ENCODE measurements at places on chromosomes 11 and 22. TPM values are rescaled to one million over a fixed set of nuclear protein-coding genes. Genes with fewer than 3 reads are reported as not detected.

DNA sequence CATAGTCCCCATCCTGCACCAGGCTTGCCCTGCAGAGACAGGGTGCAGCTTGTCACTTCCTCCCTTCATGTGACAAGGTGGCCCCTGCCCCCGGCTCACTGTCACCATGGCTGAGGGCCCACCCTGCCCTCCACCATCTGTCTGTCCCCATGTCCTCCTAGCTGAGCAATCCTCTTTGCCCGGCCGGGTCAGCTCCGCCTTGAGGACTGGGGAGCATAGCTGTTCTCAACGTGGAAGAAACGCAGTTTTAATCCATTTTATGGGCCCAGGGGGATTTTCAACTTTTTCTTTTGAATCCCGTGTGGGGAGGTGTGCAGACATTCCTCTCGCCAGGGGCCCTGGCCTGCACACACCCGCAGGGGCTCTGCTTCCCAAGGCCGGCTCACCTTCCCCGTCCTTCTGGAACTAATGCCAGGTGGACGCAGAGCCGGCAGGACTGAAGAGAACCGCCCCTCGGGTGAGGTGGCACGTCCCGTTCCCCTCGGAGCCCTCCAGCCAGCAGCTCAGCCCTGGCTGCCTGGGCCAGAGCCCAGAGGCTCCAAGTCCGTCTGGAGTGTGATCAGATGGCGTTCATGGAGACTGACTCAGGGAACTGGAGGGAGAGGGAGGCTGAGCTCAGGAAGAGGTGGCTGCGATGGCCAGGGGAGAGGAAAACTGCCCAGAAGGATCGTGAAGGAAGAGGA lies 1108.7 kb downstream of the BRD1 start:
- DNase-seq = no peak

DNA sequence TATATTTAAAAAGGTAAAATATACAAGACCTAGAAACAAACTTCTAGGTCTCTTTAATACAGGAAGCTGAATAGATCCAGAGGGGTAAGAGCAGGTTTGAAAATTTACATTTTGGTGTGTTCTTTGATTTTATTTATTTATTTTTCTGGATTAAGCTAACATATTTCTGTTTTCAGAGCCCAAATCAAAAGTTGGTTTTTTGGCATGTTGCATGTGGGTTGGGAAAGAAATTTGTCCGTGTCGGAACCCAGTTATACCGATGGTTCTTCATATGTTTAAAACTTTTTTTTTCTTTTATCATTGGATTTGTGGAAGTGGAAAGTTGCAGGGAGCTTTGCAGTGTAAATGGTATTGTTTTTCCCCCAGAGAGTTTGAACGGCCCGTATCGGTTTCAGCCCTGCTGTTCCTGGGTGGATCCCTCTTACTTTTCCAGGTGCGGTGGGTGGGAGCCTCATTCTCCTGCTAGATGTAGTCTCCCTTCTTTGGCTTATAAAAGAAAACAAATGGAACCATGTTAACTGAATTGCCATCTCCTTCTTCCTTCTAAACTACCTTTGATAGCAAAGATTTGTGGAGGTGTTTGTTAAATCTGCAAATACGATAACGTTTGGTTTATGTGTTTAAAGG lies 746 bp downstream of the CTNND1 start:
- DNase-seq = no peak

DNA sequence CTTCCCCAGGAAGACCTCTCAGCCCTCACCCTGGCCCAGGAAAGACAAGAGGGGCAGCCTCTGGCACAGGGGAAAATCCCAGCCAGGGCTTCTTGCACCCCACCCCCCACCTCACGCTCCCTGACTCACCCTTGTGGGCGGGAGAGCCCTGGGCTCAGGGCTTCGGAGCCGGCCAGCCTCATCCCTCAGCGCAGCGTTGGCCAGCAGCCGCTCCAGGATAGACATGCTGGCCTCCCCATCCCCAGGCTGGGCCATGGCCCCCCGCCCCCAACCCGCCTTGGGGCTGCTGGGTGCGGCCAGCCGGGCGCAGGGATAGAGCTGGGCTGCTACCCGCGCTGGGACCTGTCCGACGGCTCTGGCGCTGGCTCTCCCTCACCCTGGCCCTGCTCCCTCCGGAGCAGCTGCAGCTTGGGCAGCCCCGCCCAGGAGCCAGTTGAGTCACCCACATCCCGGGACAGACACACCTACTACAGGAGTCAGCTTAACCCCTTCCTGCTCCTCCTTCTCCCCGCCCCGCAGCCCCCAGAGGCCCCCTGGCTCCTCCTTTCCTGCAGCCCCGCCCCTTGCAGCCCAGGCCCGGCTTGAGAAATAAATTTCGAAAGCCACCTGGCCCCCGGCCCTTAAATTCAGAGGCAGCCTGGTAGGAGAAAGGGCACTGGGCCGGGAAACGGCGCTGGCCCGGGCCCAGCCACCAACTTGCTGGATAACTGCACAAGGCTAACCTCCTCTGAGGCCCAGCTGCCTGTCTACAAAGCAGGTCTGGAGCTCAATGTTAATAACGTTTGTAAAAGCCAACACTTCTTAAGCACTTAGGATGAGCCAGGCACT lies 13.4 kb downstream of the TNKS1BP1 start:
- peak; percentile 97 for DNase-seq

- DNase-seq = no peak
Observed at GRCh38 chr11:67405196-67405567, 1.3 kb downstream of the TBC1D10C start.

DNA sequence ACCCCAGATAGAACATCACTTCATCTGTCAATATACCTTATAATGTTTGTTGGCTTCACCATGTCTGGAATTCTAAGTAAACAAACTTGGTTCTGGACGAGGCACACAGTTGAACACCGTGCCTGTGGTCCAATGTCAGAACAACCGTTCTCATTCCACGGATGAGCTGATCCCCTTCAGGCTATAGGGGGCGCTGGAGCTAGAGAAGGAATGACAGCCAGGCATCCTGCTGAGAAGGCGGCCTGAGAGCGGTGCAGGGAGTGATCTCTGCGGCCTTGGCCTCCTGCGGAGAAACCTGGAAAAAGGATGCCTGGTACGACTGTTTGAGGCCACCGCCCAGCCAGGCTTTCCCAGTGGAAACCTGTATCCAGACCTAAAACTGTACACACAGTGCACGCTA lies 48.7 kb downstream of the FDX1 start:
- no peak for DNase-seq

DNA sequence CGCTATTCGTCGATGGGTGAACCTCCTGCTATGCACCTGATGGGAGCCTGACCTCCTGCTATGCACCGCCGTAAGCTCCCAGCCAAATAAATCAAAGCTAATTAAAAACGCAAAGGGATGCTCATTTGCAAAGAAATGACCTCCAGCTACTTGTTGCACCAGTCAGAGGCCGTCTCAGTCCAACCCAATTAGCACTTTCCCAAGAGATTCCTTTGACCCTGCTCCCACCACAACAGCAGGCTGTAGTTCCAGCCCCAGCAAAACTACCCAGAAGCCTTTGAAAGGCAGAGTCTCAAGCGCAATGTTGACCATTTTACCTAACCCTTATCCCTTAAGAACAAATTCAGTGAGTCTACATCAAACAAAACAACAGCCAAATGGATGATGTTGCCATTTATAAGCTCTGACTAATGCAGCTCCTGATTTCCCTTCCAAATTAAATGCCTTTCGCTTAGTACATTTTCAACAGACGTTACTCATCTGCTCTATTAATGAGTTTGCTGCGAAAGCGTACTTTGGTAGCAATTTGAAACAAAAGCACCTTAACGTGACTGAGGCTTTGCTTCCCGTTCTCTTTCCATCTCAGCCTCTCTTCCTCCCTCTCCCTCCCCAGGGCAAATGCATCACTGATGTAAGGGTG lies 17.2 kb upstream of the BSX start:
- no peak for DNase-seq

GRCh38 chr11:32785262-32785661 lies 9.2 kb downstream of the CCDC73 start:
- no peak for DNase-seq

GRCh38 chr11:705646-706438 lies at the start of gene EPS8L2:
Gene EPS8L2, plus strand, starts transcription at chr11:706231. Its CDS starts 3,177 bp downstream, at chr11:709408.
- no peak for DNase-seq

DNA sequence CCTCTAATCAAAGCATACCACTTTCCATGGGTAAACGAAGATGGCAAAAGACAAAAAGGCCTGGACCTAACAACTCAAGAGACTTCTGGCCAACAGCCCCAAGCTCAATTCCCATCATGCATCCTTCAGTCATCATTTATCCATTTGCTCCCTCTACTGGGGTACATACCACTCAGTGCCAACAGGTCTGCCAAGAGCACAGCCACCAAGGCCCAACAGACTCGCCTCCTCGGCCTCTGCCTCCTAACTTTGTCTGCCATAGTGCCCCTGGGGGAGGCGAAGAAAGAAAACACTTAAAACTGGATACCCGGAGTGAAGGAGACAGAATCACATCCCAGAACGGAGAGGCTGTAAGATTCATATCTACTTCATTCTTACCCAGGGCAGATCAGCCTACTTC lies 1.1 kb downstream of the HYOU1 start:
- peak; percentile 37 for DNase-seq

GRCh38 chr11:60985991-60986915 lies 14.8 kb downstream of the CD6 start:
- DNase-seq = peak; percentile 46

GRCh38 chr22:19524170-19525115 lies at the start of gene CLDN5:
Gene CLDN5, minus strand, starts transcription at chr22:19524410. Its CDS starts 155 bp downstream, at chr22:19524255.
- no peak for DNase-seq

The VWA5A gene
- polyA plus RNA-seq = 4.7 TPM

The TPCN2 gene
- 8.0 TPM for polyA plus RNA-seq

The DBX1 gene
- polyA plus RNA-seq = not detected

The OR6A2 gene
- polyA plus RNA-seq = not detected

The C11orf21 gene
- polyA plus RNA-seq = not detected

The KCTD14 gene
- polyA plus RNA-seq = 1.3 TPM

The SUSD2 gene
- polyA plus RNA-seq = 1.6 TPM

The ROBO4 gene
- 0.82 TPM for polyA plus RNA-seq

The ART5 gene
- polyA plus RNA-seq = not detected

The BAIAP2L2 gene
- polyA plus RNA-seq = 0.67 TPM

All from IMR-90 (cell line).